ENCODE measurements at places on chromosomes 3 and 15. TPM values are rescaled to one million over a fixed set of nuclear protein-coding genes. Genes with fewer than 3 reads are reported as not detected.

GRCh38 chr15:62802612-62803011, 239.9 kb upstream of the TPM1 start:
- no peaks in the 10 kb centered on the region for H3K36me3 ChIP-seq
- H3K4me3 ChIP-seq: no peak overlapping the region
- H3K27ac ChIP-seq: no peak overlapping the region
- H3K4me1 ChIP-seq: no peaks in the 10 kb centered on the region
- DNase-seq: no peak
- no peaks in the 10 kb centered on the region for H3K27me3 ChIP-seq

DNA sequence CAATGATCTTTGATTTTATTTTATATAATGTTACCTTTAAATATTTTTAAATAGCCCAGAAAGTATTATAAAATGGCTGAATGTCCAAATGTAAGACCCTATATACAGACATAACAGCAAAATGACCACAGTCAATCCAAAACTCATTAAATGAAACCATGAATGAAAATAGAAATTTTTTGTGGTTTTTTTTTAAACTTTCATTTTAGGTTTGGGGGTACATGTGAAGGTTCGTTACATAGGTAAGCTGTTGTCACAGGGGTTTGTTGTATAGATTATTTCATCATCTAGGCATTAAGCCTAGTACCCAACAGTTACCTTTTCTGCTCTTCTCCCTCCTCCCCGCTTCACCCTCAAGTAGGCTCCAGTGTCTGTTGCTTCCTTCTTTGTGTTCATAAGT, 108.8 kb downstream of the FAIM start:
- no peaks in the 10 kb centered on the region for H3K4me1 ChIP-seq
- no peak overlapping the region for H3K4me3 ChIP-seq
- no peak overlapping the region for H3K27ac ChIP-seq
- no peak for DNase-seq

GRCh38 chr3:56974247-56974930, 86.1 kb upstream of the SPATA12 start:
- H3K36me3 ChIP-seq: no peaks in the 10 kb centered on the region
- H3K27ac ChIP-seq: 0 out of 2 replicates have a peak overlapping the region, but pooled peaks have one; percentile 18
- no peaks in the 10 kb centered on the region for H3K27me3 ChIP-seq
- no peak for DNase-seq

DNA sequence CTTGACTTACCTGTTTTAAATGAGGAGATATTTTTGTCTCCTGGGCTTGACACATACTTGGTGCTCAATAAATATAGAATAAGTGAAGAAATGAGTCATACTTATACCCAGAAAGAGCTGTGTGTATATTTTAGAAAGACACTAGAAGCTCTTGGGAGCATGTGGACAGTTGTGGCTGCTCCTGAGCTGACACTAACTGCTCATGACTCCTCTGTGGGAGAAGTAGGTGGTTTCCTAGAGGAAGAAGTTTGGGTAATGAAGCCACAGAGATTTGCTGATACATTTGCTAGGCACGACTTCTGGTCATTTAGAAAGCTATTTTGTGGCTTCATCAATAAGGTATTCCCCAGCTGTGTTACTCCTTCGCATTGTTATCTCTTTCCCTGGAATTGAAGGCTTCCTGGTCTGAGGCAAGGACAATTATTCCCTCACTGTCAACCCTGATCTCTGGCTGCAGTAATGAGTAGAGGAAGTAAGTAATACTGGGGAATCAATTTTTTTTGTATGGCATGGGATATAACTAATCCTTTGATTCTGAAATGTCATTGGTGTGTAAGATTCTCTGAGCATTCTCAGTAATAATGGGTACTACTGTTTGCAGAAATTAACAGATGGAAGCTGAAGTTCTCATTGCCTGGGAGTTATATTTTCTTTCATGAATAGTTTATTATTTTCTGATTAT, 79.6 kb upstream of the DCBLD2 start:
- no peak overlapping the region for H3K4me3 ChIP-seq
- H3K4me1 ChIP-seq: no peaks in the 10 kb centered on the region
- H3K27me3 ChIP-seq: no peaks in the 10 kb centered on the region
- H3K36me3 ChIP-seq: no peaks in the 10 kb centered on the region
- no peak for DNase-seq

- no peak for DNase-seq
- no peaks in the 10 kb centered on the region for H3K27me3 ChIP-seq
- H3K36me3 ChIP-seq: no peaks in the 10 kb centered on the region
- no peaks in the 10 kb centered on the region for H3K4me1 ChIP-seq
- no peak overlapping the region for H3K4me3 ChIP-seq
Measured at GRCh38 chr3:167837466-167837865, 101.9 kb downstream of the SERPINI1 start.

- no peak overlapping the region for H3K27ac ChIP-seq
- DNase-seq: no peak
- no peaks in the 10 kb centered on the region for H3K36me3 ChIP-seq
- no peaks in the 10 kb centered on the region for H3K27me3 ChIP-seq
- H3K4me3 ChIP-seq: no peak overlapping the region
Measured at GRCh38 chr3:23587513-23587912, 218.2 kb upstream of the UBE2E1 start.

- no peaks in the 10 kb centered on the region for H3K36me3 ChIP-seq
- H3K27ac ChIP-seq: no peak overlapping the region
- no peak overlapping the region for H3K4me3 ChIP-seq
- no peak for DNase-seq
- H3K27me3 ChIP-seq: no peaks in the 10 kb centered on the region
Measured at GRCh38 chr3:55676643-55677042, 189.5 kb upstream of the WNT5A start.

- H3K36me3 ChIP-seq: no peaks in the 10 kb centered on the region
- no peak overlapping the region for H3K27ac ChIP-seq
- H3K27me3 ChIP-seq: no peaks in the 10 kb centered on the region
Measured at GRCh38 chr15:90561344-90562244, 31.9 kb downstream of the CRTC3 start.

GRCh38 chr3:184752361-184752760, 40.5 kb upstream of the MAGEF1 start:
- no peak for DNase-seq
- H3K4me3 ChIP-seq: no peak overlapping the region
- peaks cover 27% of the 10 kb centered on the region for H3K4me1 ChIP-seq
- H3K36me3 ChIP-seq: no peaks in the 10 kb centered on the region

DNA sequence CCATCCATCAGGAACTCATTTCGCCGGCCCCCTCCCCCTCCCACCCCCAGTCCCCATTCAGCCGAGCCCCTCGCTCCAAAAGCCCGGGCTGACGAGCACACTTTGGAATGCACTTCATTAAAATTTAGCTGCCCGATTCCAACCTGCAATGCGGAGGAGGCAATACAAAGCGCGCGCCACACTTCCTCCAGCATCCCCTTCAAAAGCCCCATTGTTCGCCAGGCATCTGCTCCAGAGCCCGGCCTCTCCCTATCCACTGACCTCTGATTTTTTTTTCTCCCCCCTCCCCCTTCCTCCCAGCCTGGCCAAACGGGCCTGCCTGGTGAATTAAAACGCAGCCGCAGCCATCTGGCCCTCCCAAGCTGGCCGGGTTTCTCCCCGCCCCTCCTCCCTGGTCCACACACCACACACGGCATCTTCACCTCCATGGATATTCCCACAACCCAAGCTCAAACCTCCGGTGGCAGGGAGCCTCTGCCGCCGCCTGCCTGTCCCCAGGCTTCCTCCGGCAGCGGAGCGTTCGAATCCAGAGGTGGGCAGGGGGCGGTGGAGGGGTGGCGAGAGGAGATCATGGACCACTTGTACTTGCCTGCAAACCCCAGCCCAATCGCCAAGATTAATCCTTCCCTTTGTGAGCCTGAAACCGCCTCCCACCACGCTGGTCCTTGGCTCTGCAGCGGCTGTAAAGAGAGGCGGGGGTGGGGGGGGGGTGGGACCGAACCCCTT, 441.3 kb downstream of the MAGI1 start:
- peaks cover 49% of the 10 kb centered on the region for H3K4me1 ChIP-seq
- H3K27me3 ChIP-seq: no peaks in the 10 kb centered on the region
- no peaks in the 10 kb centered on the region for H3K36me3 ChIP-seq
- H3K27ac ChIP-seq: peak overlapping the region; percentile 100
- peak; percentile 98 for DNase-seq

- no peaks in the 10 kb centered on the region for H3K27me3 ChIP-seq
- H3K4me1 ChIP-seq: peaks cover 27% of the 10 kb centered on the region
- H3K4me3 ChIP-seq: peak overlapping the region; percentile 34
- DNase-seq: peak; percentile 44
- H3K27ac ChIP-seq: peak overlapping the region; percentile 28
- H3K36me3 ChIP-seq: no peaks in the 10 kb centered on the region
Measured at GRCh38 chr3:54079730-54080325, 42.5 kb upstream of the CACNA2D3 start.

DNA sequence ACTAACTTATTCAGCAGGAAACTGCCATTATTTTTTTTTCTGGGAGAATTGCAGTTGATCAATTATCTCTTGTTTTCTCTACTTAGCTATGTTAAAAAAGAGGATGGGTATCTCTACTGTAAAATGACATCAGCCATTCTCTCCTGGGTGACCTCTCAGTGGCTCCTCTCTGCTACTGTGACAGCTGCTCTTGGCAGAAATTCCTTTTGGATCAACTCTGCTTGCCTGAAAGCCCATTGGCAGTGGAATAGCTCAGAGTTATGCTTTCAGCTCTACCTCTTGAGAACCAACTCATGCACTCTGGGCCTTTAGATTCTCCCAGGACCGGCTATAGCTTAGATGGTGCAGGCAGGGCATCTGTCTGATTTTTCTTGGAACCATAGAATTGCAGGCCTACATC, 99.9 kb upstream of the GAP43 start:
- H3K27ac ChIP-seq: no peak overlapping the region
- no peaks in the 10 kb centered on the region for H3K27me3 ChIP-seq
- no peak overlapping the region for H3K4me3 ChIP-seq
- H3K36me3 ChIP-seq: no peaks in the 10 kb centered on the region
- peaks cover 22% of the 10 kb centered on the region for H3K4me1 ChIP-seq
- DNase-seq: peak; percentile 11

DNA sequence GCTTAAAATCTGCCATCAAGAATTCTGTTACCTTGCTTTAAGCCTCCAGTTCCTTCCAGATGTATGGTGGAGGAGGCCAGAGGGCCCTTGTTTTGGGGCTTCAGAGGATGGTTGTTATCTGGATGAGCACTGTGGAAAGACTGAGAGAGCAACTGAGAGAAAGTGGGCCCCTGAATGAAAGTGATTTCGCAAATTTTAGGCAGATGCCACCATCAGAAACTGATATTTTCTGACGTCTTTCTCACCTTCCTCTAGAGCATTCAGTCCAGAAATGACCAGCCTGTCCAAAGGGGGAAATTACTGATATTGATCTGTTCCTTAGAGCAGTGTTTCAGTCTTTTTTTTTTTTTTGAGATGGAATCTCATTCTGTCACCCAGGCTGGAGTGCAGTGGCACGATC, 13.4 kb downstream of the B3GNT5 start:
- no peaks in the 10 kb centered on the region for H3K27me3 ChIP-seq
- H3K27ac ChIP-seq: 0 out of 2 replicates have a peak overlapping the region, but pooled peaks have one; percentile 88
- H3K4me3 ChIP-seq: no peak overlapping the region

GRCh38 chr3:129985113-129985512, 10.6 kb downstream of the TRH start:
- no peaks in the 10 kb centered on the region for H3K36me3 ChIP-seq
- no peak overlapping the region for H3K4me3 ChIP-seq
- H3K27ac ChIP-seq: no peak overlapping the region
- no peak for DNase-seq
- peaks cover 21% of the 10 kb centered on the region for H3K27me3 ChIP-seq

- H3K4me3 ChIP-seq: no peak overlapping the region
- H3K27ac ChIP-seq: no peak overlapping the region
- no peak for DNase-seq
- no peaks in the 10 kb centered on the region for H3K36me3 ChIP-seq
- no peaks in the 10 kb centered on the region for H3K27me3 ChIP-seq
Measured at GRCh38 chr3:175585898-175586297, 726.8 kb downstream of the NAALADL2 start.

DNA sequence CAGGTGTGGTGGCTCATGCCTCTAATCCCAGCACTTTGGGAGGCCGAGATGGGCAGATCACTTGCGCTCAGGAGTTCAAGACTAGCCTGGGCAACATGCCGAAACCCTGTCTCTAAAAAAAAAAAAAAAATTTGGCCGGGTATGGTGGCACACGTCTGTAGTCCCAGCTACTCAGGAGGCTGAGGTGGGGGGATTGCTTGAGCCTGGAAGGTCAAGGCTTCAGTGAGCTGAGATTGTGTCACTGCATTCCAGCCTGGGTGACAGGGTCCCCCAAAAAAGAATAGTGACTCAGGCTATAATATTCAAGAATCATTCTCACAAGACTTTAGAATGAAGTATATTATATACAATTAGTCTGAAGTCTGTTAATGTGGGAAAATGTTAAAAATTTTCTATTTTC, 70.5 kb upstream of the PLXND1 start:
- DNase-seq: no peak
- no peaks in the 10 kb centered on the region for H3K27me3 ChIP-seq
- no peak overlapping the region for H3K27ac ChIP-seq
- H3K36me3 ChIP-seq: no peaks in the 10 kb centered on the region

DNA sequence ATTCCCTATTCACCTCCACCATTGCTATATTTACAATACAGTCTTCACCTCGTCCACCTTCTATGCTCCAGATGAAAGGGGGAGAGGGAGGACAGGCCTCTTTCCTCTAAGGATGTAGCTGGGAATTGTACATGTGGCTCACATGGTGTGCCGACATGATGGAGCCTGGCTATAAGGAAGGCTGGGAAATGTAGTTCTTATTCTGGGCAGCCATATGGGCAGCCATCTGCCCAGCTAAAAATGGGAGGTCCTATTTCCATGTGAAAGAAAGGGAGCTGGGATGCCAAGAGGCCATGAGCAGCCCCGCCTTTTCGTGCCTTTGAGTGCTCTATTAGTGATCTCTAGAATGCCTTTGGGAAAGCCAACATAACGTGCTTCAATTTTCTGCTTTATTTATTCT, 27.1 kb upstream of the MGLL start:
- no peak overlapping the region for H3K27ac ChIP-seq
- H3K27me3 ChIP-seq: no peaks in the 10 kb centered on the region
- DNase-seq: peak; percentile 54
- no peak overlapping the region for H3K4me3 ChIP-seq
- no peaks in the 10 kb centered on the region for H3K36me3 ChIP-seq

GRCh38 chr3:9884555-9885165, 4.6 kb upstream of the CIDEC start:
- 0 out of 2 replicates have a peak overlapping the region, but pooled peaks have one; percentile 32 for H3K27ac ChIP-seq
- H3K4me1 ChIP-seq: no peaks in the 10 kb centered on the region
- H3K4me3 ChIP-seq: no peak overlapping the region
- no peaks in the 10 kb centered on the region for H3K27me3 ChIP-seq

Gene ARL13B
- 7.9 TPM for total RNA-seq

Gene MUC4
- 1.3 TPM for total RNA-seq

Gene LYSMD2
- total RNA-seq: 7.2 TPM

Gene FRMD5
- 10.1 TPM for total RNA-seq

Gene SLC28A2
- not detected for total RNA-seq

Gene RLBP1
- not detected for total RNA-seq

Gene GCNT3
- not detected for total RNA-seq

Gene C3orf62
- 5.4 TPM for total RNA-seq

Gene SPRED1
- 44.1 TPM for total RNA-seq

Gene CHL1
- total RNA-seq: 1.9 TPM

Gene GP5
- total RNA-seq: 0.12 TPM
